ENCODE measurements at places on chromosomes 13 and 19.

GRCh38 chr19:46299695-46300094 is 2.9 kb downstream of the HIF3A start:
- DNase-seq: no peak

GRCh38 chr19:38930776-38931520 is at the start of gene MRPS12:
TSS of gene MRPS12 (plus strand) at chr19:38930944. CDS start at chr19:38931295, 351 bp downstream.
- peak; percentile 98 for DNase-seq

DNA sequence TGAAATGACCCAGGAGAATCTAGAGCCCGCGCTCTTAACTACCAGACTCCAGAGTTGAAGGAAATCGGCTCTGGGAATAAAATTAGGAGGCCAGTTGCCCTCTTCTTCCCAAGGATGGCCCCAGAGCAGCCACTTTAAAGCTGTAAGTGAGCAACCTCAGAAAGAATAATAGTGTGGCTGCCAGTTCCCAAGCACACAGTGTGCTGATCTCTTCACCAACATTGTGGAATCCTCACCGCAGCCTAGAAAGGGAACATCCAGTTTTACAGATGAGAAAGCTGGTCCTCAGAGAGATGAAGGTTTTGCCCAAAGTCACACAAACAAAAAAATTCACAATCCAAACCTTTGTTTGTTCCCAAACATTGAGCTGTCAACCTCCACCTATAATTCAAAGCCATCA is 39.6 kb downstream of the HSPH1 start:
- DNase-seq: no peak

GRCh38 chr19:50202962-50203280 is 501 bp upstream of the MYH14 start:
- no peak for DNase-seq

- DNase-seq: no peak
These were observed 621.4 kb downstream of the DIAPH3 start for GRCh38 chr13:59542303-59542702.

GRCh38 chr13:38702669-38703068 is 15.8 kb downstream of the FREM2 start:
- DNase-seq: no peak

DNA sequence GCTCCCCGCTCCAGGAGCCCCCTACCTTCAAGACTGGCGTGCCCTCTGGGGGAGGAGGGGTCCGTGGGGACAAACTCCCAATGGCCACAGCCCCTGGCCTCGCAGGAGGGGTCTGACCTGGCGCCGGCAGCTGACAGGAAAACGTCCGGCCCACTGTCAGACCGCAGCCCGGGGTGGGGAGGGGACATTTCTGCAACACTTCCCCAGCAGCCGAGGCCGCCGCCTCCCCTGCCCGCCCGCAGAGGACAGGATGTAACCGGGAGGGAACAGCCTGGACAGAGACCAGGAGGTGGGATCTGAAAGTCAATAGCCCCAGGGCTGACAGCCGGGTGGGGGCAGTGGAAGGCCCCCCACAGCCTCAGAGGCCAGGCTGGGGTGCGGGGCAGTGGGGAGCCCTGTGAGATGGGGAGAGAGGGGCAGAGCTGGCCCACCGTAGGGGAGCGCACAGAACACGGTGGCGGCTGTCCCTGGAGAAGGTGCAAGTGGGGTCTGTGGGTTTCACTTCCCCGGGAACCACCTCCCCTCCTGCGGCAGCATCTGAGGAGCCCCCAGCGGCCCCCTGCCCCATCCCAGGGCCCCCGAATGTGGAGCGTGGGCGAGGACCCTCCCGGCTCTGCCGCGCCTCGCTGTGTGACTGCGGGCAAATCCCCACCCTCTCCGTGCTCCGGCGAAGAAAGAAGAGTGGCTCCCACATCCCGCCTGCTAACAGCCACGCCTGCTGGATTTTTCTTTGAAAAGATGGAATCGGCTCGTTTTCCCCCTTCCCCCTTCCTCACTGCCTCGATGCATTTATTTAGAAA is at the start of gene PEAK3:
Gene PEAK3 (minus strand): TSS at position 114 of the 800 bp plus-strand sequence. CDS start 1,244 bp downstream, outside the sequence.
- DNase-seq: no peak
